ENCODE measurements at places on chromosomes 5 and 9.

- no peak for DNase-seq
Measured at GRCh38 chr5:161286066-161286655, 260.4 kb downstream of the GABRB2 start.

GRCh38 chr5:139186752-139187326 is 11.3 kb downstream of the SIL1 start:
- no peak for DNase-seq

- peak; percentile 15 for DNase-seq
Measured at GRCh38 chr5:141504216-141504615, 15.3 kb downstream of the PCDHGC5 start.

- no peak for DNase-seq
Measured at GRCh38 chr5:133907075-133907474, 61.4 kb downstream of the C5orf15 start.

- DNase-seq: no peak
Measured at GRCh38 chr5:16889972-16890519, 46.0 kb downstream of the MYO10 start.

- peak; percentile 38 for DNase-seq
Measured at GRCh38 chr9:15642369-15642962, 89.6 kb downstream of the CCDC171 start.

GRCh38 chr5:133967124-133967523 is 1.3 kb downstream of the C5orf15 start:
- DNase-seq: no peak

DNA sequence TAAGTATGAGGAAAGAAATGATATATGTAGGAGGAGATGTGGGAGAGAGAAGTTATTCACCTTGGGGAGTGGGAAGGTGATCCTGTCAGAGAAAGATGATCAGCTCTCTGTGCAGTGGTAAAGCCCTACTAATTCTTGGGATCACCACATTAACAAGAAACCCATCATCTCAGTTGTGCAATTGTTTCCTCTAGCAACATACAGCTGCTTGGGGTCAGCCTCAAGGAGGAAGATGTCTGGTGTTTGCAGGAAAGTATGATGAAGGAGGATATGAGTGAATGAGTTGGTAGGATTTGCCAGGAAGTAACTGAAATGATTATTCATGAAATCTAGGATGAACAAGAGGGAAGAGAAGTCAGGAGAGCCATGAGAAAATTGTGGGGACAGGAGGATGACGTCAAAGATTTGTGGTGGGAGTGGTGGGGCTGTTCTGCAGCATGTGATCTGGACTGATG is 50.1 kb downstream of the TNFSF8 start:
- no peak for DNase-seq

GRCh38 chr5:138601444-138601843 is 26.2 kb upstream of the HSPA9 start:
- no peak for DNase-seq

GRCh38 chr5:107484281-107484680 is 186.5 kb downstream of the EFNA5 start:
- DNase-seq: no peak

DNA sequence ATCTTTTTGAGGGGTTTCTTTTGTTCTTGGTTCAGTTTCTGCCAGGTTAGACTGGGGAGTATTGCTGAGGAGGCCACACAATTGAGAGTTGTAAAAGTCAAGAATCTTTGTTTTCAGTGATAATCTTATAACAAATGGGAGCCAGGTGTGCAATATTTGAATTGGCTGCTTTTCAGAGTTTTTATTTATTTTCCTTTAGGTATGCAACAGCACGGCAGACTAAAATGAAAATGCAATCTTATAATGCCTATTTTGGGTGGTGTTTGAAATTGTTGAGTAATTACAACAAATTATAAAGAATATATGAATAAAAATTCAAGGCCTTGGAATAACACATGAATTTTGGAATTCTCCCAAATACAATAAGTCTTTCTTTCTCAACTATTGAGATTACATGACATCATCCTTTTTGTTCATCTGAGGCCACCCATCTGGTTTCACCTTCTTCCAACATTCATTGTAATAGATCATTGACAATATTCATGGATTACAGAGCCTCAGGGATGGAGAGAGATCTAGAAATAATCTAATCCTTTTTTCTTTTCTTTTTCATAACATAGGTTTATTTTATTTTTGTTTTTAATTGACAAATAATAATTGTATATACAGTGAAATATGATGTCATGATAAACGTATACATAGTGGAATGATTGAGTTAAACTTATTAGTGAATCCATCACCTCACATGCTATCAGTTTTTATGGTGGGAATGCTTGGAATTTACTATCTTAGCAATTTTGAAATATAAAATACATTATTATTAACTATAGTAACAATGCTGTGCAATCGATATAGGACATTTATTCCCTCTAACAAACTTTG is 1061.0 kb downstream of the NR2F1-AS1 start:
- DNase-seq: no peak

DNA sequence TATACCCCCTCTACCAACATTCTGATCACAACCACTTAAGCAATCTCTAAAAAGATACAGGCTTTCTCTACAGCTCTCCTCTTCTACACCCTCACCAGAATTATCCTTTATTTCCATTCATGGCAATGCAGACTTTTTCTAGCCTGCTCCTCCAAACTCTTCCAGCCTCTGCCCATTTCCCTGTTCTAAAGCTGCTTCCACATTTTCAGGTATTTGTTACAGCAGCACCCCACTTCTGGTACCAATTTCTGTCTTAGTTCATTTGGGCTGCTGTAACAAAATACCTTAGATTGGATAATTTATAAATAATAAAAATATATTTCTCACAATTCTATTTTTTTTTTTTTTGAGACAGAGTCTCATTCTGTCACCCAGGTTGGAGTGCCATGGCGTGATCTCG is 53.0 kb upstream of the DNAH5 start:
- DNase-seq: no peak

DNA sequence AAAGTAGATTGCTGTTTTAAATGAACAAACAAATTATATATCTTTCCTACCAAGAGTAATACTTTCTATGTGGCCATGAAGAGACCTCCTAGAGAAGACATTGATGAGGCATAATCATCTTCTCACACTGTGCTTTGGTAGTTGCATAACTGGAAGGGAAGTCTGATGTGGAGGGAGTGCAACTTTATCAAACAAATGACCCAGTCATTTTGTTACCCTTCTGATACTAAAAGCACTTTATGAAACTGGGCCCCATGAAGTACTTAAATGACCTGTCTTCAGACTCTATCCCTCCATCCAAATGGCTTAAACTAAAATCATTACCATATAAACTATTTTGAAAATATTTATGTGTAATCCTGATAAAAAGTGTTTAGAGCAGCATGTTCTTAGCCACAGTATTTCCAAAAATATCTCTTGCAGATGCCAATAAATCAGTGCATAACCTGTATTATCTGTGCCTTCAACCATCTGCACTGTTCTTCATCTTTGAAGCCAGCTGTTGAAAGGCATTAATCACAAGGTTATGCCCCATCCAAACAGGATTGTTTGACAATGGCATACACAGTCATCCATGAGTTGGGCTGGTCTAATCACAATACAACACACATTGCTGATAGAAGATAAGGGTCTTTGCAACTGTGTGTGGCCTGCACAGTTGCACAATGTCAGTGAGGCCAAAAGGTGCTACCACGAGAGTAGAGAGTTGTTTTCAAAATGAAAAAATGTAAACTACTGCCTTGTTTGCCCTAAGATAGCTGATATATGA is 31.9 kb upstream of the MIER3 start:
- peak; percentile 9 for DNase-seq

- peak; percentile 69 for DNase-seq
Measured at GRCh38 chr9:124202447-124202971, 55.2 kb upstream of the NEK6 start.

DNA sequence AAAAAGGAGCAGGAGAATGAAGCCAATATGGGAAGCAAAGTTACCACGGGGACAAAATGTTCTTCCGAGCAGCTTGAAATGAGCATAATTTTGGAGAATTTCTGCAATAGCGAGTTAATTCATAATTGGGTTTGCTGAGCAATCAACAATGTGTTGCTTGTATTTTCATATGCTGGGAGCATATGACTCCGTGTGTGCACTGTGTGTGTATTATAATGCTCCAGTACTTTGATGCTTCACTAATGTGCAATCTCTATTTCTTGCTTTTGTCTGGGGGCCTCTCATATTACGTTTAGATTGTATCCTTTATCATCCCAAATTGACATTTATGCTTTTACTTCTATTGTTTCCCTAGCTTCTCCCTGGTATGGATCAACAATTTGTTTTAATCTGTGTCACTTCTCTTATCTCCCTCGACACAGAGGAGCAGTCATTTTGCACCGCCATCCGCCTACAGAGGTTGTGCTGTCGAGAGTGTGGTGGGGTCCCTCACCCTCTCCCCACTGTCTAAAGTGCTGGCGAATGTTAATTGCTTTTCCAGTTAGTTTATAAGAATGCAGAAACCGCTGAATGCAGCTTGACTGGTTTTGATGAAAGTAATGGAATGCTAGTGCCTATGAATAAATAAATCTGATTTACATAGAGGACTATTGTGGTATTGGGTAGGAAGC is 372.5 kb upstream of the WWC1 start:
- DNase-seq: no peak

DNA sequence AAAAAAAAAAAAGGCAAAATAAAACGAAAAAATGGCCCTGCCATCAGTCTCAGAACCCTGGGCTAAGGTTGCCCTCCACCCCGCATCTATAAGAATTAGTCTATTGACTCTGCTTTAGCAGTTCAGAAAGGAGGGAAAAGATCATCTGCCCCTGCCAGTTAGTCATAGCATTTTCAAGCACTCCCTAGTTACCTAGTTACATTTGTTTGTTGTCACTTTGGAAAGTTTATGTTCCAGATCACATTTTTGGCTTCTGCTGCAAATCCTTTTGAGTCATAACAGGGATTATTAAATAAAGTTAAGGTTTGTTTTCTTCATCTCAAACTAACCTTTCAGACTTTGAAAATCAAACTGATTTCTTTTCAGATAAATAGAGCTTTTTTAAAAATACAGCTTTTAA is 52.1 kb downstream of the AQP7 start:
- DNase-seq: no peak

GRCh38 chr9:19298436-19299000 is 68.0 kb downstream of the DENND4C start:
- DNase-seq: no peak

GRCh38 chr9:134498814-134499166 is 142.8 kb upstream of the COL5A1 start:
- no peak for DNase-seq

- no peak for DNase-seq
Measured at GRCh38 chr9:69391487-69391886, 66.5 kb downstream of the ENTREP1 start.

GRCh38 chr9:79623799-79624721 is 52.3 kb downstream of the TLE4 start:
- DNase-seq: peak; percentile 51

GRCh38 chr5:12616093-12616492 is 711.8 kb upstream of the CTNND2 start:
- DNase-seq: no peak

- no peak for DNase-seq
Measured at GRCh38 chr9:95441081-95441480, 75.7 kb downstream of the PTCH1 start.

DNA sequence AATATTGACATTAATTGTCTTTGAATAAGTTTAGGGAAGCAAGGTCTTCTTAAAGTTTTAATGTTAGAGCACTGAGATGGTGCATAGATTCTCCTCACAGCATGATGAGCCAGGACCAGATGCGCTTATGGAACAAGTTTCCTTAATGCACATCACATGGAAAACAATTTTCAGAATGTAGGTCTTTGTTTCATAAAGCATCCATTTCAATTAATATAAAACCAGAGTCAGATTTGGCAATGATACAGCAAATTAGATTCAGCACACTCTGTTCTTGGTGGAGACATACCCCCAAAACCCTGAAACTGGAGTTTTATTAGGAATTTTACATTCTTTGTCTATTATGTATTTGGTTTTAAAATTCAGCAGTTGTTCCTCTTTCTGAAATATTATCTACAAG is 402.1 kb upstream of the SEMA6A start:
- no peak for DNase-seq

DNA sequence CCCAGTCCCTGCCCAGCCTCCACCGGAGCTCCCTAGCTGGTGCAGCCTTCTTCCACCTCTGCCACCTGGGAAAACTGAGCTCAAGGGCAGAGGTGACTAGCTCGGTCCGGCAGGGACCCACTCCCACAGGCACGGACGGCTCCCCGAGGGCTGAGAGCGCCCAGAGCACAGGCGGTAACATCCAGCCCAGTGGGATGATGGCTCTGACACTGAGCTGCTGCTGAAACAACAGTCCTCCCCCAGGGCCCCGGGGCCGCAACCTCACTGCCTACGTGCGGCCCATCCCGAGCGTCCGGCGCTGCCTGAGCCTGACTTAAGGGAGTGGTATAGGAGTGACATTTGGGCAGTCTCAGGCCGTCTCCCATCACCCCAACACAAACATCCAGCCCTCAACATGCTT is 3.7 kb downstream of the FAM163B start:
- no peak for DNase-seq

DNA sequence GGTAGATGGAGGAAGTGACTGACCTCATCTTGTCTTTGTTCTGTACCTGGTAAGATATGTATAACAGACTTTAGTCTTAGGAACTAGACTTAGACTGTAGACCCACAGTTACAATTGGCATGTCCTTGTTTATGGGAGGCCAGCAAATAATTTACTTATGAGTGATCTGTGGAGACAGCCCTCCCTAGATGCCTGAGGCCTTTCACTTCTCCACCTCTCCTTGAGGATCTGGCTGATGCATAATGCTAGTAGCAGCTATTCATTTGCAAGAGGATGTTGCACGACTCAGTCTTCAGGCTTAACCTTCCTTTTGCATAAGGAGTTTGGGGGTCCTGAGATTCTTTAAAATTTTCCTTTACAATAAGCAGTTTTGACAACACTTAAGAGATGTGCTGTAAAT is 100.7 kb downstream of the YTHDC2 start:
- no peak for DNase-seq

GRCh38 chr5:171412186-171412585 is 7.3 kb upstream of the FGF18 start:
- DNase-seq: no peak

DNA sequence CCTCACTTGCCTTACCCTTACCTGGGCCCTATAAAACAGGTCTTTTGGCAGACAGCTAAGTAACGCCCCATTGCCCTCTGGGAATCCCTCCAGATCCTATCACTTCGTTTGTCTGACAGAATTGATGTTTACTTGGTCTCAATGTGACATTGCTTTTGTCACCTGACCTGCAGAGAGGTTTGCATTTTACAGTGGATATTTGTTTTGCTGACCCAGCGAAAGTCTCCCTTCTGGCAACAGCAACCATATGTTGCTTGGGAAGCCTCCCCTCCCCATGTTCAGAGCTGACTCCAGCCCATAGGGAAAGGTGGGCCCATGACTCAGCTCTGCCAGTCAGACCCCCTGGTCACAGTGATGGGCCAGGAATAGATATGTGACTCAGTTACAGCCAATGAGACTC is 54.0 kb upstream of the LARP1 start:
- DNase-seq: no peak

DNA sequence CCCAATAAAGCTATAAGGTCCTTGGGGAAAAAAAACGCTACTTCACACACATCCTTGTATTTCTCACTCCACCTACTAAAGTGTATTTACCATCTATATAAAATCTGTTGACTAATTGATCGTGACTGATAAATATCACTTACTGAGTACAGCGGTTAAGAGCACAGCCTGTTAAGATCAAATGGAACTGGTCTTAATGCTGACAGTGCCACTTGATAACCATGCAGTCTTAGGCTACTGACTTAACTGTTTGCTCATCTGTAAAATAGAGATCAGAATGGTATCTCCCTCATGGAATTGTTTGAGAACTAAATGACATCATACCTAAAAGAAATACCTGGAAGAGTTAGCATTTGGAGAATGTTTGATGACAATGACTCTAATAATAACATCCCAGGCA is 67.5 kb downstream of the ZFAND5 start:
- no peak for DNase-seq

GRCh38 chr9:94478755-94479730 is 75.8 kb upstream of the PCAT7 start:
- DNase-seq: no peak
